IMR-90 (cell line): ENCODE measurements at places on chromosomes 7 and 10. TPM values are rescaled to one million over a fixed set of nuclear protein-coding genes. Genes with fewer than 3 reads are reported as not detected.

The TRIM50 gene
- total RNA-seq = not detected in 2 replicates

GRCh38 chr7:105136221-105136620 is 122.2 kb downstream of the KMT2E start:
- H3K4me3 ChIP-seq = no peak overlapping the region
- H3K27ac ChIP-seq = no peak overlapping the region
- H3K27me3 ChIP-seq = no peaks in the 10 kb centered on the region
- H3K4me1 ChIP-seq = peaks cover 6% of the 10 kb centered on the region

DNA sequence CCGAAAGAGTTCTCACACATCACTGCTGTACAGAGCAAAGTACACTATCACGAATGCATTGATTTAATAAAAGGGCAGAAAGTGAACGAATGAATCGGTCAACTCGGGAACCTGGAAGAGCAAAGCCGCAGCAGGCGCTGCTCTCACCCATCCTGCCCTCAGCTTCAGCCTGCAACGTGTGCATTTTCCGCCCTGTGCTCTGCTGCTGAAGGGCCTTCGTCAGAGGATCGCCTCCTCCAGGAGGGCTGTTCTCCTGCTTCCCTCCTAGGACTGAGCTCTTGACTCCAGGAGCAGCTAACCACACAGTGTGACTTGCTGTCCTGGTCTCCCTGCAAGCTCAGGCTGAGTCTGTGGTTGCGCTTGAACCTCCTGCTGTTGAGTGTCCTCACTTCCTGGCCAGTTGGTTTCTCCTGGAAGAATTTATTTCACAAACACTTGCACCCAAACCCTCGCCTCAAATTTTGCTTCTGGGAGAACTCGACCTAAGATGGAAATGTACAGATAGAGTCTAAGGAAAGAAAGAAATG is 473.0 kb upstream of the KLF6 start:
- peaks cover 11% of the 10 kb centered on the region for H3K4me1 ChIP-seq
- H3K36me3 ChIP-seq = no peaks in the 10 kb centered on the region
- no peak overlapping the region for H3K4me3 ChIP-seq

DNA sequence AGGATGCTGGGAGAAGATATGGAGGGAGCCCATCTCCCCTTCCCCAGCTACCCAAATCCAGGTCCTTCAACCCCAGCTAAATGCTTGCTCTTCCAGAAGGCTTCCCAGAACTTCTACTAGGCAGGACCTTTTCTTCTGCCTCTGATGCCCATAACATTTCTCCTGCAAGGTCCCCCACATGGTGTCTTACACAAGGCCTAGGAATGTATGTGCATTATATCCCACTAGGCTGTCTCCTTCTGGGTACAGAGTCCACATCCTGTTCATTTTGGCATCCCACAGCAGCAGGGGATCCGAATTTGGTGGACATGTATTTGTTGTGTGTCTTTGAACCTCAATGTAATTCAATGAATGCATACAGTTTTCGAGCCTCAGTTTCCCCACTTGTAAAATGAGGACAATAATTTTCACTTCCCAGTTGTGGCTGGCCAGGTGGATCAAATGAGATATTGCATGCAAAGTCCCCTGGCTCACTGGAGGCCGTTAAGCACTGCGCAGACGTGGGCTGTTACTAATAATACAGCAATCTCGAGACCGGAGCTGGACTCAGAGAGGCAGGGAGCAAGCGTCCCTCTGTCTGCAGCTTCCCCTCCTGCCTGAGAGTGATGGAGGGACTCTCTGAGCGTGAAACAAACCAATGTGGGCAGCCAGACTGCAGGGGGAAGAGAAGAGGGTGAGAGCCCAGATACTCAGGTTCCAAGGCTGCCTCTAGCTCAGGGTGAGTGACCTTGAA is 18.6 kb upstream of the YWHAG start:
- H3K4me3 ChIP-seq = no peak overlapping the region
- H3K36me3 ChIP-seq = no peaks in the 10 kb centered on the region
- peak; percentile 36 for DNase-seq
- no peak overlapping the region for H3K27ac ChIP-seq
- H3K4me1 ChIP-seq = peaks cover 14% of the 10 kb centered on the region

DNA sequence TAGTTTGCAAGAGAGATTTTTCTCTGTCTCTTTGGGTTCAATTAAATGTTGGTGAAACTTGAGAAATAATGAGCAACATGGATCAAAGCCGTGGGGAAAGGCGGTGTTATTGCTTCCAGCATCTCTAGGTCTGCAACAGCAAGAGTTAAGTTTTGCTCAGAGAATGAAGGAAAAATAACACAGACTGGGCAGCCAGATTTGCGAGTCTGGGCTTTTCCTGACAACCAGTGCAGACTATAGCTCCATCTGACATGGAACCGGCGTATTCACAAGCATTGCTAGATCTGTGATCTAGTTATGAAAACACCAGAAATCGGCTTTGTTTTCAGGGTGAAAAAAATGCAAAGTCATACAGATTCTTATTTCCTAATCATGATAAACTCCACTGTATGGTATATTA is 110.4 kb downstream of the CAMK1D start:
- DNase-seq = no peak
- no peak overlapping the region for H3K4me3 ChIP-seq
- no peaks in the 10 kb centered on the region for H3K36me3 ChIP-seq
- no peaks in the 10 kb centered on the region; the same call in 1 of the 2 replicates for H3K27me3 ChIP-seq
- H3K4me1 ChIP-seq = no peaks in the 10 kb centered on the region

DNA sequence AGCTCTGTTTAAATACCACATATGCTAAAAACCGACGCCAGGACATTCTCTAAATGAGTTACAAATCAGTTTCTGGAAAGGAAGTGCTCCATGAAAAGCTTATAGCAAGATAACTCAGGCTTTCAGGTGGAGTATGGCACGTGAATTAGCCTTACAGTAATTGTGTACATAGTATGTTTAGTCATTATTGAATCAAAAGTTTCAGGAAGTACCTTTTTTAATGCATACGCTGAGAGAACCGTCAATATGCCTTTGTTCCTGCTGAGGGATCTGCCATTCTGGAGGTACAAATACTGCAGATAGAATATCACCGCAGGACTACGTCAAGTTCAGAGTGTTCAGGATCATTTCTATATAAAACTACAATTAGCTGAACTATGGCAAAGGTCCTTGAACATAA is 45.7 kb downstream of the ANKMY2 start:
- peaks cover 18% of the 10 kb centered on the region for H3K36me3 ChIP-seq
- H3K4me1 ChIP-seq = no peaks in the 10 kb centered on the region
- no peak overlapping the region for H3K27ac ChIP-seq
- H3K4me3 ChIP-seq = no peak overlapping the region
- DNase-seq = no peak
- H3K27me3 ChIP-seq = no peaks in the 10 kb centered on the region

GRCh38 chr7:150406567-150407421 is 27.7 kb downstream of the ZNF775 start:
- peak overlapping the region; percentile 50; the same call in 1 of the 2 replicates for H3K27ac ChIP-seq
- H3K4me1 ChIP-seq = peaks cover 20% of the 10 kb centered on the region
- no peaks in the 10 kb centered on the region for H3K27me3 ChIP-seq
- no peaks in the 10 kb centered on the region; the same call in 1 of the 2 replicates for H3K36me3 ChIP-seq

- H3K36me3 ChIP-seq = peaks cover 2% of the 10 kb centered on the region
- peaks cover 5% of the 10 kb centered on the region for H3K4me1 ChIP-seq
- peak overlapping the region; percentile 86 for H3K4me3 ChIP-seq
- peak overlapping the region; percentile 95; the same call in 1 of the 2 replicates for H3K27ac ChIP-seq
- no peak for DNase-seq
- no peaks in the 10 kb centered on the region for H3K27me3 ChIP-seq
These were observed 774 bp downstream of the PON2 start for GRCh38 chr7:95433952-95434556.

The HNRNPF gene
- total RNA-seq = 207 and 276 TPM in 2 replicates

GRCh38 chr7:101659706-101660105 is 30.6 kb upstream of the MYL10 start:
- H3K4me3 ChIP-seq = no peak overlapping the region
- H3K27me3 ChIP-seq = peaks cover 41% of the 10 kb centered on the region
- peak; percentile 11 for DNase-seq
- no peaks in the 10 kb centered on the region for H3K36me3 ChIP-seq
- H3K4me1 ChIP-seq = no peaks in the 10 kb centered on the region

- H3K4me1 ChIP-seq = no peaks in the 10 kb centered on the region
- no peaks in the 10 kb centered on the region for H3K27me3 ChIP-seq
These were observed 17.7 kb upstream of the SHH start for GRCh38 chr7:155829796-155830470.

The CFAP70 gene
- 0.18 and 0.28 TPM in 2 replicates for total RNA-seq

DNA sequence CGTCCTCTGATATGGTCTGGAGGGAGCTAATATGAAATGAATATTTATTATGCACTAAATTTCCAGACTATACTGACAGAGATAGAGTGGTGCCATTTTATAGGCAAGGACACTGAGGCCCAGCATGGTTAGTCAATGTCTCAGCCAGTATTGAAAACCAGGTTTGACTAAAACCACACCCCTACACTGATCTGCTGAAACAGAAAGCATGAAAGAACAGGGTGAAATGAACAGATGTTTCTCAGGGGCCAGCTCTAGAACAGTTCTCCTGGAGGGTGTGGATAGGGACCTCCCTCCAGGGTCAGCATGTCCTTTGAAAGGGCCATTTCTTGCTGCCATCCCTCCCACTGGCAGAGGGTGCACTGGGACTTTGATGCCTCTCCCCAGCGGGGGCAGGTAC is 700.5 kb downstream of the GRID1 start:
- no peak overlapping the region for H3K4me3 ChIP-seq
- no peaks in the 10 kb centered on the region for H3K4me1 ChIP-seq
- no peaks in the 10 kb centered on the region for H3K27me3 ChIP-seq
- H3K36me3 ChIP-seq = no peaks in the 10 kb centered on the region
- H3K27ac ChIP-seq = no peak overlapping the region
- no peak for DNase-seq

- H3K27ac ChIP-seq = no peak overlapping the region
- H3K36me3 ChIP-seq = no peaks in the 10 kb centered on the region
- H3K4me3 ChIP-seq = no peak overlapping the region
- H3K4me1 ChIP-seq = no peaks in the 10 kb centered on the region
These were observed 31.9 kb downstream of the GFRA1 start for GRCh38 chr10:116241085-116241484.

DNA sequence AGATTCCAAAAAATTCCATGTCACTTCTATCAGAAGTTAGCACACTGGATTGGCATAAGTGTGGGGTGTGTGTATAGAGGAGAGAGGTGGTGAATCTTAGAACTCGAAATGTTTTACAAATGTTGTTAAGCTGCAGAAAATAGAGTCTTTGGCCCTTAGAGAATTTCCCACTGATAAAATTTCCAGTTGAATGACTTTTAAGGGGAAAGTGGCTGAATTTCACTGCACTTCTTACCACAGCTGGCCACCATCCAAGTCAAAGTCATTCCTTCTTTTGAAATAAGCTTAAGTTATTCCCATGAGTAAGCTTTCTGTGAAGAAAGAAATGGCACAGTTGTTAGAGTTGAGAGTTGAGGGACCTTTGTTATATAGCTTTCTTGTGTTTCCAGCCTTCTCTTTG is 13.9 kb downstream of the VCL start:
- no peak overlapping the region for H3K27ac ChIP-seq
- peaks cover 20% of the 10 kb centered on the region for H3K36me3 ChIP-seq
- H3K27me3 ChIP-seq = no peaks in the 10 kb centered on the region
- peak; percentile 89 for DNase-seq

The VPS26A gene
- 7.2 and 24.7 TPM in 2 replicates for total RNA-seq

DNA sequence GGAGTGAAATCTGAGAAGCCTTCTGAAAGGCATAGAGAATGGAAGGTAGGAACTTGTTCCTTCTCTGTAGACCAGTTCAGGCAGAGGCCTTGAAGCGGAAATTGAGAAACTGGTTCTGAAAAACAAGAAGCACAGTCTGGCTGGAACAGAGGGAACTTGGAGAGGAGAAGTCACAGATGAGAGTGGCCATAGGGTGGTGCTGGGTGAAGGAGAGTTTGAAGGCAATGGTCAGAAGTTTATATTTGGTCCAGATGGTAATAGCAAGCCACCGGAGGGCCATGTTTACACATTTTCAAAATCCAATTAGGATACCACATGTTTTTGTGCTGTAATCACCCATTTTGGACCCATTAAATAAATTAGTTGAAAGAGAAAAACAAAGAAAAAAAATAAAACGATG is 692.5 kb downstream of the INHBA start:
- no peak overlapping the region for H3K4me3 ChIP-seq
- H3K4me1 ChIP-seq = peaks cover 13% of the 10 kb centered on the region
- no peaks in the 10 kb centered on the region for H3K27me3 ChIP-seq
- 0 out of 2 replicates have a peak overlapping the region, but pooled peaks have one; percentile 34 for H3K27ac ChIP-seq

- no peak overlapping the region for H3K4me3 ChIP-seq
- H3K4me1 ChIP-seq = peaks cover 39% of the 10 kb centered on the region
- DNase-seq = peak; percentile 24
- H3K36me3 ChIP-seq = no peaks in the 10 kb centered on the region
- peak overlapping the region; percentile 89 for H3K27ac ChIP-seq
- H3K27me3 ChIP-seq = no peaks in the 10 kb centered on the region
These were observed 2.7 kb upstream of the ARHGAP22 start for GRCh38 chr10:48607356-48608278.
